ENCODE measurements at places on chromosomes 12 and 14. TPM values are rescaled to one million over a fixed set of nuclear protein-coding genes. Genes with fewer than 3 reads are reported as not detected.

- DNase-seq, result no peak
These were observed 11.3 kb downstream of the CFAP54 start for GRCh38 chr12:96500693-96501092.

- no peak for DNase-seq
These were observed 22.8 kb downstream of the GNG2 start for GRCh38 chr14:51883232-51883631.

GRCh38 chr14:49986343-49987014 is 93.6 kb downstream of the ARF6 start:
- DNase-seq, result no peak

DNA sequence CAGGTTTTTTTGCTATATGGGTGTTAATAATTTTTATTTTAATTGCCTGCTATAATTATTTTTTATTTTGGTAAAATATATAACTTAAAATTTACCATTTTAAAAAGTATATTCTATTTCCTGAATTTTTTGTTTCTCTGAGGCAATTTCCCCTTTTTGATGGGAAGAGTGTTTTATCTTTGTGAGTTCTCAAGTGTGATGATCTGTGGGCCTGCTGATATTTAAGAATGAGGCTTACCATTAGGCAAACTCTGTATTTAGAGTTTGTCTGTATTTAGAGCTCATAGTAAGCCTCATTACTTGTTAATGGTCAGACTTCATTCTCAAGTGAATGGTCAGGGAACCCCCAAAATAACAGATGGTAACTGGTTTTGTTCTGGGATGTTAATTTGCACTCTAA is 48.0 kb downstream of the WNK1 start:
- no peak for DNase-seq

DNA sequence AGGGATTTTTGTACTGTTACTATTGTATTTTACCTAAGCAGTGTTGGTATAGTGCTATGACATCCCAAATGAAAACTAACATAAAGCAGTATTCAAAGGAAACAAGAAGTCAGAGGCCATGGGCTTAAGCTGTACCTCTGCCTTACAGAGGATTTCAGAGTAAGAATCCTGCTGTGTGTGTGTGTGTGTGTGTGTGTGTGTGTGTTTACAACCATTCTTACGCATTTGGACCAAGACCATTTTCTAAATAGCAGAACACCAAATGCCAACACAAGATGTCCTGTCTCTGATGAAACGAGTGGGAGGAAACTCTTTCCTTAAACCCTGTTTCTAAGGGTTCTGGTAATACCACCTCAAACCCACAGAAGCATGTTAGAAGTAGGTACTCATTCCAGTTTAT is 64.4 kb downstream of the PPP1R36 start:
- no peak for DNase-seq

BATF gene
- total RNA-seq, result not detected

RPGRIP1 gene
- total RNA-seq, result not detected

SLCO1A2 gene
- 5.6 TPM for total RNA-seq

All from neural crest cell (in vitro differentiated cells).